ENCODE measurements at places on chromosomes 7 and 10.

- no peak for DNase-seq
Observed at GRCh38 chr7:151857866-151858450, 19.0 kb downstream of the PRKAG2 start.

- no peak for DNase-seq
Observed at GRCh38 chr7:48280100-48280499, 108.8 kb downstream of the ABCA13 start.

- no peak for DNase-seq
Observed at GRCh38 chr7:2519119-2519930, at the start of gene LFNG. LFNG (plus strand) TSS chr7:2519774; CDS start chr7:2519862, 88 bp downstream.

- no peak for DNase-seq
Observed at GRCh38 chr7:42082144-42082543, 154.9 kb downstream of the GLI3 start.

- no peak for DNase-seq
Observed at GRCh38 chr10:118031351-118032075, 15.2 kb downstream of the RAB11FIP2 start.

All from activated naive CD4-positive, alpha-beta T cell (primary cell).